Activated naive CD4-positive, alpha-beta T cell treated with Interleukin-2 at 50 U/mL for 16 hours (primary cell): ENCODE measurements at places on chromosomes 2 and 18.
A peak's percentile ranks its signal among the peaks of the same experiment; 100 is the strongest.

GRCh38 chr2:236503100-236503499 is 66.5 kb upstream of the ACKR3 start:
- no peak for DNase-seq

- DNase-seq, result no peak
Measured at GRCh38 chr18:57856128-57856527, 53.0 kb upstream of the ATP8B1 start.

DNA sequence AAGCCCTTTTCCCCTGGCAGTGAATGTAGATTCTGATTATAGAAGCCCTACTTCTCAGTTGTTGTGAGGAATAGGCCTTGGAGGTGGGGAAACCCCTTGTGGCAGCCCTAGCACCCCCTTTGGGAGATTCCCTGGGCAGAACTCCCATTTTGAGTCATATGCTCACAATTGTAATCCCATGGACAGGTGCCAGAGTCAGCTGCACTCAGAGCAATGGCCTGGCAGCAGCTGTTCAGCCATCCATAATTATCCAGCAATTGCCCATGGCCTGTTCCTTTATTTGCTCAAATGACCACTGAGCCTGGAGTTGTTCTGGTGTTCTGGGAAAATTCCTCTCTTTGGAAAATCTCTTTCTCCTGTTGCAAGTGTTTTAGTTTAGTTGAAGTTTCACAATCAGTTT is 71.7 kb downstream of the PTRHD1 start:
- DNase-seq, result no peak

DNA sequence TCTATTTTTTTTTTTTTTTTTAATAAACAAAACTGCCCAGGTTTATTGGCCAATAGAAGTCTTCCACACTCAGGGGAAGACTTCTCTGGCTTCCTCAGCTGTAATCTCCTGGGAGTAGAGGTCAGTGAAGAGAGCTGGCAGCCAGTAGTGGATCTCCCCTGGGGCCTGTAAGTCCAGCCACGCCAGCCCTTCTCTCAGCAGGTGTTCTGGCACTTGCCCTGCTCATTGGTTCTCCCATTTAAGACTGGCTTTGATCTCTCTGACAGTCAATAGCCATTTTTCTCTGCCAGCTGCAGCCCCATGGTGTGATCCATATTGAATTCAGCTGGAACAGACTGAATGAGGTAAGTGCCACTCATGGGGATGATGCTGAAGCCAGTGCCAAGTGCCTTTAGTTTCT is 170.6 kb upstream of the SPHKAP start:
- DNase-seq, result no peak

DNA sequence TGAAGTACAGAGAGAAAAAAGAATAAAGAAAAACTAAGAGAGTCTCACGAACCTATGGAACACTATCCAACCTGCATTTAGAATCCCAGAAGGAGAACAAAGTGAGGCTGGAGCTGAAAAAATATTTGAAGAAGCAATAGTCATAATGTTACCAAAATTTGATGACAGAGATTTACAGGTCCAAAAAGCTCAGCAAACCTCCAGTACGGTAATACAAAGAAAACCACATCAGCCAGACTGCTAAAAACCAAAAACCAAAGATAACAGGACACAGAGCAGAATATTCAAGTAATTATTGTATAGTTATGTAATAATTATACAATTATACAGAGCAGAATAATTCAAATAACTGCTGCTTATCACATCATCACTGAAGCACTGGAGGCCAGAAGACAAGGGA is 23.7 kb downstream of the ATL2 start:
- DNase-seq, result no peak

- DNase-seq, result no peak
Measured at GRCh38 chr2:97717613-97717995, 4.2 kb downstream of the ZAP70 start.

GRCh38 chr18:60556326-60556725 is 183.8 kb upstream of the MC4R start:
- DNase-seq, result no peak

DNA sequence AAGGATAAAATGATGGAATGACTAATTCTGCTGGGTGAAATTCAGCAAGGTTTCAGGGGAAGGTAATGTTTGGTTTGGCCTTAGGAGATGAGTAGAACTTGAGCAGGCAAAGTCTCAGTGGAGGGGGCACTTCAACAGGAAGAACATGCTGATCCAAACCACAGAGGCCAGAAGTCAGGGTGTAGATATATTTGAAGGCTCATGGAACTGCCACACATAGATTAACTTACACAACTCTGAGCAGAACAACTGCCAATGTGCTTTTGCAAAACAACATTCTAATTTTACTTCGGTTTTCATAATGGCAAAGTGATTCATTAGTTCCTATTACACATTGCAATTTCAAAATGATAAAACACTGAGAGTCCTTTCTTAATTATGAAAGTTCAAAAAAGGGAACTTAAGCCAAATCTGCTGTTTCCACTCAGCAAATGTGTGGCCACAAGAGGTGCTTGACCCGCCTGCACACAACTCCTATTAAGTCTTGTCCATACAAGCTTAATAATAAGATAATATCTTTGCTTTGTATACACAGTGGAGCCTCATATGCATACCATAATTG is 284.8 kb downstream of the MREG start:
- no peak for DNase-seq

DNA sequence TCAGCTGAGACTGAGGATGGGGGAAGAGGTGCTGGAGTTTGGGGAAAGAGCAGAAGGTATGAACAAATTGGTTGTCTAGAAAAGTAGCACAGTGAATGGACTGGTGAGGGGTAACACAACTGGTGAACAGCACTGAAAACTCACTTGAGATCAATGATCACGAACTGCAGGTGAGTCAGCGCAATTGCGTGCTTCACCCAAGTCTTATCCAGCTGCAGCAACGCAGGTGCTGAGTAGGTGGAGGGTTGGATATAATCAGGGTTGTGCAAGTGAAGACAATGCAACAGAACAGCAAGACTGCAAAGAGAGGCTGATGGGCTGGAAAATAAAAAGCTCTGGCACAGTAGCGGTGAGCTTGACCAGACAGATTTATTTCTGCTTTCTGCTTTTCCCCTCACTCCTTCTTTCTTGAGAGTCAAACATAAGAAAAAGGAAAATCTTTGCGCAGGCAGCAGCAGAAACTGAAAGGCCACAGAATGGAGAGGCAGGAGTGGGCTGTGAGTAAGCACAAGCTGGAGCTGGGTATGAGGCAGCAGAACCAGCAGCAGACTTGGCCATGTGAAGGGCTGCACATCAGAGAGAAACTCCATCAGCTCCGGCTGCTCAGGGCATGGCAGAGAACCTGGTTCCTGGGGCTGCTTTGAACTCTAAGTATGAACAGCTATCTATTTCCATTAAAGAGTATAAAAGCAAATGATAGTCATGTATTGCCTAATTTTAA is 99.4 kb upstream of the ARL5A start:
- no peak for DNase-seq

DNA sequence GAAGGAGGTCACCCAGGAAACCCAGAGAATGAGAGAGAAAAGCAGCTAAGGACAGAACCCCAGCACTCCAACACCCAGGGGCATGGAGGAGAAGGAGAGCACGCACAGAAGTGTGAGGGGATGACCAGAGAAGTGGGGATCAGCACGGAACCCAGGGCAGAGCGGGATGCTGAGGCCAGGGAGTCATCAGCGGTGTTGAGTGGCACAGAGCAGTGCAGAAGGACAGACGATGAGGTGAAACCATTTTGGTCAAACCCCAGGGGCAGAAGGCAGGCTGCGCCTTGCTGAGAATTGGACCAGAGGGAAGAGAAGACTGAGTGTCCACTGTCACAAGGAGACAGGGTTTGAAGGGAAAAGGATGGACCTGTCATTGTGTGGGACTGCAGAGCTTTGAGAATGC is 23.4 kb upstream of the ASB18 start:
- DNase-seq, result no peak

GRCh38 chr2:216742411-216742810 is 47.1 kb upstream of the IGFBP5 start:
- no peak for DNase-seq

- DNase-seq, result no peak
Measured at GRCh38 chr2:197931661-197932312, 127.4 kb downstream of the PLCL1 start.

DNA sequence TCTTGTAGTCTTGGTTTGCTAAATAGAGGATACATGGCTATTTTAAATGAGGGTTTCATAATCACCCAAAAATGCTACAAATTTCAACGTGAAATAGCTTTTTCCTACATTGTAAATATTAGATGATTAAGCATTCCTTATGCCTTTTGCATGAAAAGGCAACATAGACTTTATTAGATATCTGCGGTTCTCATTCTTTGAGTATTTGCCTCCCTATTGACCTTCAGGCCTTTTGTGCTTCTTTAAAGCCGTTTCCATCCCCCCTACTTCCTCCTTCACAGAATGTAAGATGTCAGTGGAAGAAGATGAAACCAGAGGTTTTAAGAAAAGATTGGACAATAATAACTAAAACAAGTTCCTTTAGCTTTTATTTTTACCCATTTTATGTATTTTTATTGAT is 144.1 kb downstream of the UBE2E3 start:
- no peak for DNase-seq

GRCh38 chr2:123128951-123129350 is 896.1 kb upstream of the CNTNAP5 start:
- DNase-seq, result no peak

DNA sequence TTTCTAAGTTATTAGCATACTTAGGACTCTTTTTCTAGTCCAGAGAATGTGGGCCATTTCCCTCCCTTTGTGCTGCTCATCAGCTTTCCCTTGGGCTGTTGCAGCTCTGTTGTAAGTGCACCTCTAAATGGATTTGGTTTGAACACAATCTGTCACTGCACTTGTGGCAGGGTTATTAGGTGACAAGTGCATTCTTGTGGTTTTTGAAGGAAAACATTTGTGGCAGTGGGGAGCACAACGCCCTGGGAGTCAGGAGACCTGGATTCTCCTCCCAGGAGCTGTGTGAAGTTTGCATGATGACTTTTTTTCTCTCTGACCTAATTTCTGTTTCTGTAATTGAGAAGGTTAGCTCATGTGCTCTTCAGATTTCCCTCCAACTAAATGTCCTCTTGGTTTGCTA is 630.9 kb upstream of the FAM98A start:
- no peak for DNase-seq

- no peak for DNase-seq
Measured at GRCh38 chr2:213147538-213147937, 3.9 kb downstream of the IKZF2 start.

- DNase-seq, result no peak
Measured at GRCh38 chr2:186699742-186700141, 5.9 kb downstream of the FAM171B start.

DNA sequence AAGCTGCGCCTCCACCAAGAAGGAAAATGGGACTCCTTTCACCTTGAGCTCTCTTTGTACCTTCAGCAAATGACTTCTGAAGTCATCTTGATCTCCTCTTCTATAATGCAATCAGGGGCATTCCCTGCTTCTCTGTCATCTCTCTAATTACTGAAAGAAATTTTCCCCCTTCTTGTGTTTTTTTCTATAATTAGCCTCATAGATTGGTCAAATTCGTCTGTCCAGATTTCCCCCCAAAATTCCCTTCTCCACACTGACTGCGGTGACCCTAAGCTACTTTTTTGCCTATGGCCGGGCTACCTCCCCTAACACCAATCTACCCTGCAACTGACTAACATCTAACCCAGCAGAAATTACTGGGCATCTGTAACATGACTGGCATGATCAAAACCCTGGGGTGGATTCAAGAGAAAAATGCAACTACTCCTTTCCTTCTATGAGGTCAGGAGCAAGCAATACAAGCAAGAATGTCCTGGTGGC is 168.6 kb downstream of the BCL2 start:
- no peak for DNase-seq

GRCh38 chr18:11383381-11383780 is 226.0 kb upstream of the SLC35G4 start:
- DNase-seq, result no peak

DNA sequence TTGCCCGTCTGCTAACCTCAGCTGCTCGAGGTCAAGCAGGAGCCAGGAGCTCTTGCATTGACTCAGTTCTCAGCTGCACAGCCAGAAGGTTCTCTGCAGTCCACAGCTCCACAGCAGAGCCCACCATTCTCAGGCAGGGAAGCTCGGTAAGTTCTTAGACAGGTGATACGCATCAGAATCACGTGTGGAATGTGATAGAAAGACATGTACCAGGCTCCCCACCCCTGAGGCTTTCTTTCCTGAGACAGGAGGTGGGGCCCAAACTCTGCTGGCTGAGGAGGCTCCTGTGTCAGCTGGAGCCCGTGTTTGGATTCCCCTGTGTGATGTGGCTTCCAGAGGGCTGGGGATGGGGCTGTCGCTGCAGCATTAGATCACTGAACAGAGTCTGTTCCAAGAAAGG is 28.0 kb downstream of the DIPK1C start:
- no peak for DNase-seq

DNA sequence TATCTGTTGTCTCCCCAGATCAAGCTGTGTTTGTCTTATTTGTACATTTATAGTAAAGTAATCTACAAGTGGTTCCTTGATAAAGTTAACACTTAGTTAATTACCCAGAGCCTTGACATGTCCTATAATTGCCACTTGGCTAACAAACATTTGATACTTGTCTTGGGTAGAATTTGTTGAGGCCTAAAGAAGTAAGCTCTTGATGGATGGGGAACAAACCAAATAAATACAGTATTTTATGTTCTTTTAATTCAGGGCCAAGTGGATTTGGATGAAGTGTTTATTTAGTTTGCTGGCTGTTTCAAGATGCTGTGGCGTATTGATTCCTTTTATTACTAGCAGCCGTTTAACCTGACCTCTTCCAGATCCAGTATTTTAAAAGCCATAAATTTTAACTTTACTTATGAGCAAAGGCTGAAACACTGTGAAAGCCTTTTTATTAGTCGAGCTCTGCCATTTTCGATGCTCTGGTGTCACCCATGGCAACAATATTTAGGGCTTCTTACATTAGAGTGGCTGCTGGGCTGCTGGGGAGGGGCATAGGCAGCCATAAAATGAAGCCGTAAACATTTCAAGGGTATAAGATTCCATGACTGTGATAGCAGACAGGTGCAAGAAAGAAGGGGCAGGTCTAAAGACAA is 401.6 kb upstream of the NRP2 start:
- DNase-seq, result no peak

DNA sequence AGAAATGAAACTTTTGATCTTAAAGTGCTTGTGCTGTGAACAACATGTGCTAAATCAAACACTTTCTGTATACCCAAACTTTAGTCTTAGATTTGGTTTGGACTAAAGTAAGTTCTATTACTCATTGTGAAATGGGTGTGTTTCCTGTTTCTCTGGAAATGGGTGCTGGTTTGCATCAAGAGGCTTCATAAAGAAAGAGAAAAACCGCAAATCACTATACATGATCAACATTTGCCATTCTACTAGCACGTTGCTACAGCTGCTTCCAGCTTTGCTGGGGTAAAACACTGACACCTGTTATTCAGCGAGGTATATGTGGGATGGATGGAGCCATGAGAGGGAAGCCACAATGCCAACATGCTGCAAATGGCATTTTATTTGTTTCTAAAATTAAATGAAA is 547.0 kb upstream of the ACVR2A start:
- peak; percentile 40 for DNase-seq

- DNase-seq, result no peak
Measured at GRCh38 chr2:179745635-179746256, 115.7 kb downstream of the ZNF385B start.

DNA sequence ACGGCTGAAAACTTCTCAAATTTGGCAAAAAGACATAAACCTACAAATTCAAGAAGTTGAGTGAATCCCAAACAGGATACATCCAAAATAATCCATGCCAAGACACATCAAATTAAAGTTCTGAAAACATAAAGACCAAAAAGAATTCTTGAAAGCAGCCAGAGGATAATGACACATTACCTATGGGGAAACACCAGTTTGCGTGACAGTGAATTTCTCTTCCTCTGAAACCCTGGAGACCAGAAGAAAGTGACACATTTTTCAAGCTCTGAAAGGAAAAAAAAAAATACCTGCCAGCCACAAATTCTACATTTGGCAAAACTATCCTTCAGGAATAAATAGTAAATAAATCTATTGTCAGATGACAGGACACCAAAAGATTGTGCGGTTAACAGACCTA is 86.0 kb upstream of the AFF3 start:
- DNase-seq, result no peak
